ENCODE measurements at places on chromosomes 7 and 10.

DNA sequence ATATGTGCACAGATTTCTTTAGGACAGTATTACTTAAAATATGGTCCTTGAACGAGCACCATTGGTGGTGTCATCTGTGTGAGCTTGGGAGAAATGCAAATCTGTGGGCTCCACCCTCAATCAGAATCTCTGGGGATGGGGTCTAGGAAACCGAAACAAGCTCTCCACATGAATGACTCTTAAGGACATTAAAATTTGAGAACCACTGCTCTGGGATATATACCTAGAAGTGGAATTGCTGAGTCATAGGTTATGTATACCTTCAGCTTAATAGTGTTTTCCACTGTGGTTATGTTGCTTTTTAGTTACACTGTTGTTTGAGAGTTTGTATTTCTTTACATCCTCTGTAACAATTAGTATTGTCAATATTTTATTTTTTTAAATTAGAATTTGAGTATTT is 24.0 kb downstream of the ZNRF2 start:
- DNase-seq, result no peak

DNA sequence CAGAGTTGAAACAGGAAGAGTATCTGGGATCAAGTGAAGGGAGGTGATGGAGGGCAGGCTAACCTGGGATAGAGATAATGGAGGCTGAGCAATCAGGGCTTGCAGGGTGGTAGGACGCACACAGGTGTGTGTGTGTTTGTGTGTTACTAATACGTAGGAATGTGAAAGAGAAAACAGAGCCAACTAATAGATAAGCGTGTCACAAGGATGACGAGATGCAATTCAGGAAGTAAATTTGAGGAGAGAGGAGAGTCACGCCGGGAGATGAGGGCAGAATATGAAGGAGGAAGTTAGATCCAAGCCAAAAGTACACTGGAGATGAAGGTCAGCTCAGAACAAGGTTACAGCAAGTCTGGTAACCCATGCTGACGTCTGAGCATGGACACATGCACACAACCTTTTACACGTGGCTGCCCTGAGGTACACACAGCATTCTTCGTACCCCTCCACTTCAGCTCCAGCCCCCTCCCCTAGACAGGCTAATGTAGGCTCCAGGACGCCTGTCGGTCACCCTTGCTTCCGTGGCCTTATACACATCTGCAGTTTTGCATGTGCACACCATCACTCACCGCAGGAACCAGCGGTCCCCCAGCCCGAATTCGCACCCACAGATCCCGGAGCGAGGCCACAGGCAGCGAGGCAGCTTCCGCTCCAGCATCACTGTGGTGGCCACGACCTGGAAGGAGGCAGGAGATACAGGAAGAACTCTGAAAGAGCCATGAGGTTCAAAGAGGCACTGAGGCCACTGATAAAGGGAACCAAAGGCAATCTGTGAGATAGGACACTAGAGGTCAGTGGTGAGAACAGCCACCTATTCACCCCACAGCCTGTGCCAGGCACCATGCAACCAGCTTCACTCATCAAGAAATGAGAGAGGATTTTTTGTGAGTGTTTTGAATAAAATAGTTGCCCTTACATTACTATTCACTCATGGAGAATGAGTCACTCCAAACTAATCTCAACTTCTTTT is 23.7 kb upstream of the TRPV6 start:
- no peak for DNase-seq

DNA sequence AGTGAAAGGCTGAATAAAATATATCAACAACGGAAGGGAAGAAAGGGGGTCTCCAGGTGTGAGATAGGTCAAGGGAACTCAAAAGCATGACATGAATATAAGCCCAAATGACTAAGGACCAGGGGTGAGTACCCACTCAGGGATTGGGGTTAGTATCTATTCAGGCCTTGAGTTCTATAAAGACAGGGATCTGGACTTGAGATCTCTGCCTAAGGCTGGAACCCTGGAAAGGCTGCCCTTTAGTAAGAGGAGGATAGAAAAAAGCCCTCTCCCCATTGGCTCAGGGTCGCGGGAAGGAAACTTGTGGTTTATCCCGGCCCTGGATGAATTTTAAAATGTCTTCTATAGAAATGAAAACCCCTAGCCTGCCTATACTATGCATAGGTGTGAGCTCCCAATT is 2.4 kb upstream of the ITPRIP start:
- no peak for DNase-seq

DNA sequence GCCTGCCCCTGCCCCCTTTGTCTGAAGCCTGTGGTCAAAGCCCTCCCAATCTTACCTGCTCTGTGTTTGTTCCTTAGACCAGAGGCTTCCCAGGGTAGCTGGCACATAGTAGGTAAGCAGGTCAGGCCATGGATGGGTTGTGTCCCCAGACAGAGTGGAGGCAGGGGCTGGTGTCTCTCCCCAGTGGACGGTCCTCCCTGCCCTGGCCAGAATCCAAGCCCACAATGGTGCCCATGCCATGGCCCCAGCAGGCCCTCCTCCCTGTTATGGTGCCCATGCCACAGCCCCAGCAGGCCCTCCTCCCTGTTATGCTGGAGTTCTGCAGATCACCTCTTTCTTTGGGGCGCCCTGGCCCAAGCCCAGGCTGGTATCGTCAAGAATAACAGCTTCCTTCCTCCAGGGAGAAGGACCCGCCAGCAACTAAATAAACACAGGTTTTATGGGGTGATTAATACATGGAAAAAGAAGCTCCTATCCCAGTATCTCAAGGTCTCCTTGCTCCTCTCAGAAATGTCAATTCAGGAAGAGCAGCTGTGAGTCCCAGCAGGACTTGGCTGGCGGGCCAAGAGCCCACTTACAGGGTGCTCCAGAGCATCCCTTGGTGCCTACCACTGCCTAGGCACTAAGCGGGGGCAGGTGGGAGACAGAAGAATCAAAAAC is 82.0 kb downstream of the NEURL1 start:
- no peak for DNase-seq

- DNase-seq, result no peak
Observed at GRCh38 chr7:34844406-34844805, 186.4 kb downstream of the NPSR1 start.

DNA sequence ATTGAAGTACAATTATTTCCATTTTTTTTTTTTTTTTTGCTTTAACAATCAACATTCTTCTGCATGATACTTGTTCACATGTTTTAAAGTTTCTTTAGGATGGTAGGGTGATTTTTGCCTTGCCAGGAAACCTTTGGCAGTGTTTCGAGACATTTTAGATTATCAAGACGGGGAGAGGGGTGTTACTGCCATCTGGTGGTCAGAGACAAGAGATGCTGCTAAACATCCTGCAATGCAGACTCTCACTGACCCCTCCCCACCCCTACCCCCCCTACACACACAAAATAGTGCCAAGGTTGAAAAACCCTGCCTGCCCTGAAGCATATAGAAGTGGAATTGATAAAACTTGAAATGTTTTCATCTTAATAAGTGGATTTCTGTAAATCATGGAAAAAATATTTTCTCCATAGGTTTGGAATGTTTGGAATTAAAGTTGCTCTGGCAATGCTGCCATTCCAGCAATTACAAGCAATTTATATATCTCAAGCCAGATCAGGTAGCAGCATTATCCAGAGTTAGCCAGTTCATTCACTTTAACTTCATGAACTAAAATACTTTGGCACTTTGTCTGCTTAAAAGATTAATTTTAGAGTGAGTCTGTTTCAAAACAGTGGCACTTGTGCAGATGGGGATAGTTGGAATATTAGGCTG is 62.1 kb downstream of the SDHAF3 start:
- peak; percentile 40 for DNase-seq

DNA sequence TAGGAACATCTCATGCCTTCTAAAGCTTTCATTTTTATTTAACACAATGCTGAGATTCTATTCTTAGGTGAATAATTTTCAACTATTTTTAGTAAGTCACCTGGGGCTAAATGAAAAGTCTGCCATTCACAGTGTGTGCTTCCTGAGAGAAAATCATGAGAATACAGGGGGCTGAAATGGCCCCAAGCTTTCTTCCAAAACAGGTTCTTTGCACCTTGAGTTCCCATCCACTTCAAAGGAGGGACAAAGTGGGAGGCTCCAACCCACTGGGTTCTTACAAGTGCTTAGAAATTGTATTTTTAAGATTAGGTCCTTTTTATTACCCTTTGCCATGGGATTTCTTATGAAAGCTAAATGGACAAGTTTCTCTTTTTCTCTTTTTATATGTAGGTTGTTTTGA is 21.5 kb upstream of the FAM133B start:
- DNase-seq, result no peak

DNA sequence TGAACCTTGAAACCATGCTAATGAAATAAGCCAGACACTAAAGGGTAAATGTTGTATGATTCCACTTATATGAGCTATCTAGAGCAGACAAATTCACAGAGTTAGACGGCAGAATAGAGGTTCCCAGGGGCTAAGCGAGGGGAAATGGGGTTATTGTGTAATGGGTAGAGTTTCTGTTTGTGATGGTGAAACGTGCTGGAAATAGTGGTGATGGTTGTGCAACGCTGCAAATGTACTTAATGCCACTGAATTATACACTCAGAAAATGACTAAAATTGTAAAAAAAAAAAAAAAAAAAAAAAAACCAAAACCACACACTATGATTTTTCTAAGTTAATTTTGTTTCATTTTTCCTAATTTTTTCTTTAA is 30.0 kb downstream of the SFXN4 start:
- no peak for DNase-seq

DNA sequence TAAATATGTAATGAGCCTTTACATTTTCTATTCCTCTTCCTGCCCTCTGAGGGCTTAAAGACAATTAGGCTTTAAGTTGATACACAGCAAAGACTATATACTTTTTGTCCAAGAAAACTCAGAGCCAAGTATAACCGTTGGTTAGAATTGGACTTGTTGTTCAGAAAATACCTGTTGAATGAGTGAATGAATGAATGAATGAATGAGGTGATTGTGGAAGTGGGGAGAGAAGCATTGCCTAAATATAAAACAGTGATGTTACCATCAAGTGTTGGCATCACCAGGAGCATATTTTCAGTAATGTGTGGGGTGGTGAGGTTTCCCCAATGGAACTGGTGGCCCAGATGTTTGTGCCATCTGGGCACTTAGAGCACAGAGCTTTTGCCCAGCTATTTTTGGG is 106.9 kb downstream of the AOAH start:
- no peak for DNase-seq

DNA sequence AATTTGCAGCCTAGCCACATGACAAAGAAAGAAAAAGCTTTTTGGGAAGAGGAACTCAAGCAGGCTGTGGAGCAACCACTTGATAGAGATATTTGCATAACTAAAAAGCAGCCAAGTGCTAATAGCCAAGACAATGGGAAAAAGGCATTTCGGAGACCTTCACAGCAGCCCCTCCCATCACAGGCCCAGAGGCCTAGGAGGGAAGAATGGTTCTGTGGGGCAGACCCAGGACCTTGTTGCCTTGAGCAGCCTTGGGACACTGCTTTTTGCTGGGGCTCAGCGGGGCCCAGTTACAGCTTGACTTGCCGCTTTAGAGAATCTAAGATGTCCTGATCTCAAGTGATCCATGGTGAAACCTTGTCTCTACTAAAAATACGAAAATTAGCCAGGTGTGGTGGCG is 38.5 kb downstream of the FAM149B1 start:
- no peak for DNase-seq

GRCh38 chr7:121777672-121778071 is 95.3 kb upstream of the PTPRZ1 start:
- no peak for DNase-seq

DNA sequence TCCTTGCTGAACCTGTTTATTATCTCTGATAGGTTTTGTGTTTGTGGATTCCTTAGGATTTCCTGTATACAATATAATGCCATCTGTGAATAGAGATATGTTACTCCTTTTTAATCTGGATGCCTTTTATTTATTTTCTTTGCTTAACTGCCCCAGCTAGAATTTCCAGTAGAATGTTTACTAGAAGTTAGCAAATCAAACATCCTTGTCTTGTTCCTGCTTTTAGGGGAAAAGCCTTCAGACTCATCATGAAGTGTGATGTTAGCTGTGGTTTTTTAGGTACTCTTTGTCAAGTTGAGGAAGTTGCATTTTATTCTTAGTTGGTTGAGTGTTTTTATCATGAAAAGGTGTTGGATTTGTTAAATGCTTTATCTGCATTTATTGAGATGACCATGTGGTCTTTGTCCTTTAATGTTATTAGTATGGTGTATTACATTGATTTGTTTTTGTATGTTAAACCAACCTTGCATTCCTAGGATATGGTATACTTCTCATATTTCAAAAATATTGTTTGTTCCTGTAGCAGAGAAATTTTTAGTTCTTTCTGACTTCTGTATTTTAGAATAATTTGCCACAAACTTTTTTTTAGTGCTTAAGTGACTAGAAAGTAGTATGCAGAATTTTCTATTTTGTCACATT is 24.3 kb downstream of the PPP2R2D start:
- no peak for DNase-seq

DNA sequence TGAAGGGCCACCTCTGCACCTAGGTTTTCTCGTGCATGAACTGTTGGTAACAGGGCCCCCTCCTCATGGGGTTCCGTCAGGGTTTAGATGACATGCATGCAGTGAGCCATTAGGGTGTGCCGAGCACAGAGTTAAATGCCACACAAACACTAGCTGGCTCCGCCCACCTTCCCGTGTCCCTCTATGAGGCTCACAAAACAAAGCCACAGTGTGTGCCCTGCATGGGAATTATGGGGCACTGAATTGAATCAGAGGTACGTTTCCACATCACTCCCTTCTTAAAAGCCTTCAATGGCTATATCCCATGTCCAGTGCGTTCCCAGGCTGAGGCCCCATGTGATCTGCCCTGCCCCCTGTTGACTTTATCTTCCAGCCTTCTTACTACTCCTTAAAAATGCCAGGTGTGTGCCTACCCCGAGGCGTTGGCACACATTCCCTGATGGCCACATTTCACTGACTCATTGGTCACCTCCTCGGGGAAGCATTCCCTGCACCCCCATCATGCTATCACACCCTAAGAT is 35.7 kb downstream of the GSDME start:
- DNase-seq, result no peak

- DNase-seq, result no peak
Observed at GRCh38 chr7:36668080-36668479, 56.2 kb downstream of the AOAH start.

DNA sequence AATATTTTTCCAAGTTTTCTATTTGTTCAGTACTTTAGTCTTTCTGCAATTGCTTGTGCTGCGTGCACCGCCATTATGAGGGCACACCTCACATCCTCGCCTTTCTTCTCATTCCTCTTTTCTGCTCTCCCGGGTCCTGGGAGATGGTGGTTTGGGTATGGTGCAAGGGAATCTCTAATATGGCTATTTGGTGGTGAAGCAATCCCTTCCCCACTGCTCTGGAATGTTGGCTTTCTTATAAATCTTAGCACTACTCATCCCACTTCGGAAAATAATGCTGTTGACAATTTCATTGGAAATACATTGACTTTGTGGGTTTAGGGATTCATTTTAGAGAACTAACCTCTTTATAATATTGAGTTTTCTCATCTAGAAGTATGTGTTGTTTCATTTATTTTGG is 1.9 kb upstream of the GCK start:
- DNase-seq, result no peak

DNA sequence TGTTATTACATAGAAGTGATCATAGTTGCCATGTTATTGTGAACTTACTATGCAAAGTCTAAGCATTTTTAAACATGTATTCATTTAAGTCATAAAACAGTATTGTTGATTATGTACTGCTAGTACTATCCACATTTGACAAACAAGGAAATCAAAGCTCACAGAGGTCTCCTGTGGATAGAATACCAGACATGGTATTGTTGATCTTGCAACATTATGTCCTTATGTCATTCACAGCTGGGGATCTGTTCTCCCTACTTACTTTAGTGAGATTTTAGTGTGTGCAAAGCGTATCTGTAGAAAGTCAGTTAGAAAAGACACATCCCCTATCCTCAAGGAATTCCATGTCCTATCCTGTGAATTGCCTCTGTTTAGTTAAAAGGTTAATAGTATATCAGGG is 106.1 kb downstream of the SND1 start:
- no peak for DNase-seq

- DNase-seq, result no peak
Observed at GRCh38 chr10:21526188-21526859, 842 bp upstream of the SKIDA1 start.

Measured in stimulated activated CD4-positive, alpha-beta T cell treated with anti-CD3 and anti-CD28 coated beads, TNF-alpha, amount 100 ng/mL, for 48 hours (primary cell).